ENCODE measurements at places on chromosomes 1 and 21.
A peak's percentile ranks its signal among the peaks of the same experiment; 100 is the strongest.

GRCh38 chr1:51733793-51734522, 117.1 kb downstream of the OSBPL9 start:
- peak; percentile 68 for DNase-seq

DNA sequence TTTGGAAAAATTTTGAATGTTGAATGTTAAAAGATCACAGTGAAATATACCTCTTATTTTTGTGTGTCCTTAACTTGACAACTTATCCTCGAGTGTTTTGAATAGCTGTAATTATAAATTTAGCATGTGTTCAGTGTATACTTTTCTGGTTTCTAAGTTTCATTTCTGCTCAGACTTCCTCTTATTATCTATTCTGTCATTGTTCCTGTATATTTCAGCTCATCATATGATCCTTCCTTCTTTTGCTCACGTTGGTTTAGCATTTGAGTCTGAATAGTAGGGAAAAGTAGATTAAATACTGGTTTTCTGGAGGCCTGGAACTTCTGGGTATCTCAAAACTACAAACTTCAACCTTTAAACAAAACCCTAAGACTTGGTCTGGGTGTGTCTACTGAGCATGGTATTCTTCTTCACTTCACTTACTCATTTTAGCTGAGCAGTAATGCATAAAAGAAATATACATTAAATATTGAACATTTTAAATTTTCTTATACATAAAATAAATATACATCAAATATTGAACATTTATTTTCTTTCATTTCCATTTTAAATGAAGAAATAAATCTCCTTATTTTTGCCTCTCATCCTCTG, 3.3 kb upstream of the ATP6V1G3 start:
- DNase-seq, result no peak

DNA sequence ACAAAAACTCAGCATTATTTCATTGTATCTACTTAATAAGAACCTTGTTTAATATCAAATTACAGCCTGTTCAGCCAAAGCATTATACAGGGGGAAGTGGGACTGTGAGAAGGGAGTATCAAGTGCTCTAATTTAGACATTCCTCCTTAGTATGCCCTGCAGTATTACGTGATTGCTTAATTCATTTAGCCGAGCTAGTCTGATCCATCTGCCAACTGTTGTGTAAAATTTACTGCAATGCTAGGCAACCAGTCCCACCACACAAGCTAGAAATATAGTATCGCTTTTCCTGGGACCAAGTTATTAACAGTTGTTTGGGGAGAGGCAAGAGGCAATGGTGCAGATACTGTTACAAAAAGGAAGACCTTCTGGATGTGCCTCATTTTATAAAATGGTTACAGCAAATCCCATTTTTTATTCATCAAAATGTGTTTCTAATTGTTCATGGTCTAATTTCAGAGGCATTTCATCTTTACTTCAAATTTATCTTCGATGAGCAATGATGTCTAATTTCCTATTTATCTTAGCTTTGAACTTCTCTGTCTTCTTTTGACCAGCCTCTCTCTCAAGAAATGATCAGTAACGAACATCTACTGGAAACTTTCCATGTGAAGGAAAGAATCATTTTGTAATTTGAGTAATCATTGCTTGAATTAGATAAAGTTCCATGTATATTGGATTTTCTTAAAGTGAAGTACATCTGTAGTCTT, 283.3 kb downstream of the DUSP10 start:
- no peak for DNase-seq

DNA sequence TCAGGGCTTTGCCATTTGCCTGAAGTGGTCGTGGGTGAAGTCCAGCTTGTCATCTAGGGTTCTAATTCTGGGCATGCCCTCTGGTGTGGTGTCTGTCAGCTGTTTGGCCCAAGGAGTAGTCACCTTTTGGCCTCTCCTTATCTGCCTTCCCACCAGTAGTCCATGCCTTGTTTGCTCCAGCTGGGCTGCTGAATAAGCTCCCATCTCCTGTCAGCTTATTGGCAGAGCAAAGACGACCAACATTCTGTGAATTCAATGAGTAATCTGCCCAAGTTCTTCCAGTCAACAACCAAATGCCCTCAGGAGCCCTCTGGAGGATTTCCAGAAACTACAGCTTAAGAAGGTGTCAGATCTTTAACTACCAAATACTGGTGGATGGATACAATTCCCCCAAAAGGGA, 7.0 kb downstream of the BCAN start:
- DNase-seq, result no peak

- no peak for DNase-seq
Observed at GRCh38 chr1:25683731-25684130, 67.1 kb downstream of the MAN1C1 start.

- DNase-seq, result no peak
Observed at GRCh38 chr1:41528106-41528505, 43.6 kb upstream of the EDN2 start.

DNA sequence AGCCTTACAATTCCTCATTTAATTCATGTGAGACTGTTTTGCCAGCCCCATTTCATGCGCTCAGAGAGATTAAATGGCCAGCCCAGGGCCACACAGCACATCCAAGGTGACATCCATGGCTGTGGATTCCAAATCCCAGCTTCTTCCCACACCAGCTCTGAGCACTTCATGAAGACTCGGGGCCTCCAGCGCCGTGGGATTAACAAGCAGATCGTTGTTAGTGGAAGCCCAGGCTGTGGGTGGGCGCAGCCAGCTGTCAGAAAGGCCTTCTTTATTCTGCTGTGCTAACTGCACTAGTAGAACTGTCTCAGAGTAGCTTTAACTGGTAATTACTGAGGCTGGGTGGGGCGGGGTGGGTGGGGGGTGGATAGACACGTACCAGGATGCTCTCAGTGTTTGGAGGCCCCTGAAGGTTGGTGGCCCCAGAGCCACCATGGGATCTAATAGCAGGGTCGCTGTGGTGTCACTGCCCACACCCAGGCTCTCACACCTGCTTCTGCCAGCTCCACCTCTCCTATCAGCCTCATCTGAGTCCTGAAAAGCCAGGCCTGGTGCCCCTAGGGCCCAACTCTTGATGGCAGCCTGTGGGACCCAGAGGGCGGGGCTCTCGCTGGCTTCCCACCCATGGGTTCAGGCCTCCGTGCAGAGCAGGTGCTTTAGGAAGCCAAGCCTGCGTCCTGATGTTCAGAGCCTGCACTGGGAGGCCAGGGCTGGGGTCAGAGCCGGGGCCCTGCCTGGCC, 3.4 kb downstream of the BMP8A start:
- no peak for DNase-seq

GRCh38 chr1:185129708-185130107, 27.0 kb downstream of the TRMT1L start:
- no peak for DNase-seq

DNA sequence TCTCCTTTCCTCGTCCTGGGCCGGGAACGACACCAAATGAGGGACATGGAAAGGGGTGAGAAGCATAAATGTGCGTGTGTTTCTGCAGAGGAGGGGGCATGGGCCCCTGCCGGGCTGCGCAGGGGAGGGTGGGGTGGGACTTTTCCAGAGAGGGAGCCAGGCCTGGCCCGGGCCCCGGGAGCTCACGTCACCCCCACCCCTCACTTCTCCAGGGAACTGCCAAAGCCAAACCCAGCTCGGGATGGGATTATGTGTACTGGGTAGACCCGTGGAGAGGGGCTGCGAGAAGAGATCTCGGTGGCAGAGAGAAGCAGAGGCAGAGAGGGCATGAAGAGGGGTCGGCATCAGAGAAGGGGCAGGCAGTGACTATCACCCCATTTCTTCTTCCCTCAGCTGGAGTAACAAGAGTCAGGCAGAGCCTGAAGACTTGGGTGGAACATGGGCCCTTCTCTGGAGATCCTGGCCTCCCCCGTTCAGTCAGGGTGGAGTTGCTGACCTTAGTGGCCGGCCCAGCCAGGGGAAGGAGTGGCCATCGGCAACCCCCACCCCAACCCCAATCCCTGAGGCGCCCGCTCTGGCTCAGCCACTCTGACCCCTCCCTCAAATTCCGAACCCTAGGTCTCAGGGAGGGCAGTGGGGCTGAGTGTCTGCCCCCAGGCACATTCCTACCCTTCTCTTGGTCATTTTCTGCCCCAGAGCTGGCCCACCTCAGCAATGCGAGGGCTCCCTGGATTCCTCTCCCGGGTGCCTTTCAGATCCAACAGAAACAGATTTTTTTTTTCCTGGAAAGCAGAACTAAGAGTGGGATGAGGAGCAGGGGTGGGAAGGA, 1.2 kb downstream of the ADAMTSL4 start:
- no peak for DNase-seq

GRCh38 chr1:77961392-77961791, 17.5 kb downstream of the FUBP1 start:
- no peak for DNase-seq

DNA sequence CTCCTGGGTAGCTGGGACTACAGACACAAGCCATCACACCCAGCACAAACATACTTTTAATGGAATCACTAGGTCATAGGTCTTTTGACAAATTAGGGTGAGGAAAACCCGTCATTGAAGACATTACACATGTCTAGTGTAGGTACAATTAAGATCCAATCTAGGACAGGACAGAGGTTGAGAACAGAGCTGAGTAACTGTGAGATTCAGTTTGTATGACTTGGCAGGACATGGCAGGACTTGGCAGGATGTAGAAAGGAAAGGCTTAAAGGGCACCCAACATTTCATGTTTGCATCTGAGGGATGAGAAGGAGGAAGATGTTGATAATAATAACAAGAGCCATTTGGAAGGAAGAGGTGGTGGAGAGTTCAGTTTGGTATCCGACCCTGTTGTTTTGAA, 483.8 kb downstream of the PCP4 start:
- DNase-seq, result no peak

DNA sequence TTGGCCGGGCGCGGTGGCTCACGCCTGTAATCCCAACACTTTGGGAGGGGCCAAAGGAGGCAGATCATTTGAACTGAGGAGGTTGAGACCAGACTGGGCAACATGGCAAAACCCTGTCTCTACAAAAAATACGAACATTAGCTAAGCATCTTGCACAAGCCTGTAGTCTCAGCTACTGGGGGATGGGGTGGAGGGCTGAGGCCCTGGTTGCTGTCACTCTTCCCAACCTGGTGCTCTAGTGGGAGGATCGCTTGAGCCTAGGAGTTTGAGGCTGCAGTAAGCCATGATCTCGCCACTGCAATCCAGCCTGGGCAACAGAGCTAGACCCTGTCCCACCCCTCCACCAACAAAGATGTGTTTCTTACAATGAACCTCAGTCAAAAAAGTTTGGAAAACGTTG, 2.8 kb downstream of the PHGDH start:
- DNase-seq, result no peak

GRCh38 chr1:23742670-23743286, 493 bp upstream of the ELOA start:
- DNase-seq, result no peak

- DNase-seq, result no peak
Observed at GRCh38 chr1:183956559-183957188, 80.9 kb downstream of the COLGALT2 start.

DNA sequence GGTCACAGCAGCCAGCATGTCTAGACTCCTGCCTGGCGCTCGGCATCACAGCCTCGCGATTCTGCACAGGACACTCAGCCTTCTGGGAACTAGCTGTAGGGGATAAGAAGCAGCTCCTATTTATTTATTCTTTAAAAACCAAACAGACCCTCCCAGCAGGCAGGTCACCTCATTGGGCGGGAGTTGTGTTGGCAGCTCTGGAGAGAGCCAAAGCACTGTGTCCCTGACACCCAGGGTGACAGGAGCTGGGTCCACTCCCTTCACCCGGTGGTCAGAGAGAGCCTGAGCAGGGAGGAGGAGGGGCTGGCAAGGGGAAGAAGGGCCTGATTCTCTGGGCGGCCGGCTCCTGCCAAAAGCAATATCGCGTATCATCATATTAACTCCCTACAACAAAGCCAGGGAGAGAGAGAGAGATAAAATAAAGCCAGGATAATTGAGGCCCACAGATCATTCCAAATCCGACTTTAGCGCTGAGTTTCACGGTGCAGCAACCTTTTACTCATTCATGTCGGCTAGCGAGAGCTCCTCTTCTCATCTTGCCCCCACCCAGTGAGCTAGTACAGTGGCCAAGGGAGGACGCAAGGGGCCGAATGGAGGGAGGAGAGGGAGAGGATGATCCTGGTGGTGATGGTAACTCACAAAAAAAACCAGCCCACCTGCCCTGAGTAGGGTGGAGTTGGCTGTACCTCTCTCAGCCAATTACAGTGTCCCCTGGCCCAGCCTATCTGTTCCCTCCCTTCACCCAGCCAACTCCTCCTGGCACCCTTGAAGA, 79.8 kb upstream of the IFFO2 start:
- peak; percentile 3 for DNase-seq

- no peak for DNase-seq
Observed at GRCh38 chr21:26809745-26810144, 35.5 kb downstream of the ADAMTS1 start.

GRCh38 chr1:179876300-179876715, 1.3 kb downstream of the TOR1AIP2 start:
- no peak for DNase-seq

DNA sequence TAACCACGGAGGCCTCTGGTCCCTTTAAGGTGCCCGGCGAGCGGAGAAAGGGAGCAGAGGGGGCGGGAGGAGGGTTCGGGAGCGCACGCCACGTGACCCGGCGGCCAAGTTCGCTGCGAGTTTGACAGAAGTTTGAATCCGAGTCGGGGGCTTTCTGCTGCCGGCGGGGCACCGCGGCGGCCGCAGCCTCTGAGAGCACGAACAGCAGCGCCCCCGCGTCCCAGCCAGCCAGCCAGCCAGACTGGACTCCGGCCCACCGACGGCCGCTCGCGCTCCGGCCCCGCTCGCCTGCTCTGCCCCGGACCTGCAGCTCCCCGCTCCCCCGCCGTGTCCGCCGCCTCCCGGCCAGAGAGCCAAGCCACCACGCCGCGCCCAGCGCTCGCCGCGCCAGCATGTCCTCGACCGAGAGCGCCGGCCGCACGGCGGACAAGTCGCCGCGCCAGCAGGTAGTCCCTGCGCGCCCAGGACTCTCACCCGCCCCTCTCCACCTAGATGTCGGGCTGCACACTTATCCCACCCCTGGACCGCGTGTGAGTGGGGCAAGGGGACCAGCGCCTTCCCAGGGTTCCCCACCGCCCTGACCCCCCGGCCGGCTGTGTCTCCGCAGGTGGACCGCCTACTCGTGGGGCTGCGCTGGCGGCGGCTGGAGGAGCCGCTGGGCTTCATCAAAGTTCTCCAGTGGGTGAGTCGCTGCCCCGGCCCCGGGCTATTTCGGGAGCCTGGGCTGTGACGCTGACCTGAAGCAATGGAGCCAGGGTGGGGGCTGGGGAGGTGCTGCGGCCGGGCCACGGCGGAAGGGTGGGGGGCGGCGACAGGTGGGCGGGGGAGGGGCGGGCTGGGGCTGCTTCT, at the start of gene SYPL2:
Gene SYPL2, plus strand, starts transcription at position 95 of the 849 bp plus-strand sequence. Its CDS starts 298 bp downstream, at position 393.
- DNase-seq, result no peak

GRCh38 chr1:24803987-24804530, 58.8 kb downstream of the CLIC4 start:
- DNase-seq, result no peak

DNA sequence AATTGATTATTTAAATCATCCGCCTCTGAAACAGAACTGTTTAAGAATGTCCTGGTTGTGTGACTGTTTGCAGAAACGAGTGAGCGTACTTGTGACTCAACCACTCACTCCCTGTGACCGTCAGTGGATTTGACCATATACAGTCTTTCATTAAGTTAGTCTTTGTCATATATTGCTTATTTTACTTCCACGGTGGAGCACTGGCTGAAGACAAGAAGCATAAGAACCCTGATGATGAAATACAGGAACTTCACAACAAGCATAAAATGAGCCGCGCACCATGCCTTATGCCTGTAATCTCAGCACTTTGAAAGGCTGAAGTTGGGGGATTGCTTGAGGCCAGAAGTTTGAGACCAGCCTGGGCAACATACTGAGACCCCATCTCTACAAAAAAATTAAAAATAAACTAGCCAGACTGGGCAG, 194.0 kb downstream of the TOMM20 start:
- no peak for DNase-seq

GRCh38 chr1:98034505-98034904, 113.7 kb upstream of the DPYD start:
- DNase-seq, result peak; percentile 48

Measured in NCI-H1417 (cell line).